Kasumi-1 (cell line): ENCODE measurements at places on chromosomes 2 and 18.
A peak's percentile ranks its signal among the peaks of the same experiment; 100 is the strongest.

- no peak for DNase-seq
Measured at GRCh38 chr2:214807653-214808052, 1.8 kb downstream of the BARD1 start.

- no peak for DNase-seq
Measured at GRCh38 chr2:39504790-39505335, 67.8 kb upstream of the MAP4K3 start.

DNA sequence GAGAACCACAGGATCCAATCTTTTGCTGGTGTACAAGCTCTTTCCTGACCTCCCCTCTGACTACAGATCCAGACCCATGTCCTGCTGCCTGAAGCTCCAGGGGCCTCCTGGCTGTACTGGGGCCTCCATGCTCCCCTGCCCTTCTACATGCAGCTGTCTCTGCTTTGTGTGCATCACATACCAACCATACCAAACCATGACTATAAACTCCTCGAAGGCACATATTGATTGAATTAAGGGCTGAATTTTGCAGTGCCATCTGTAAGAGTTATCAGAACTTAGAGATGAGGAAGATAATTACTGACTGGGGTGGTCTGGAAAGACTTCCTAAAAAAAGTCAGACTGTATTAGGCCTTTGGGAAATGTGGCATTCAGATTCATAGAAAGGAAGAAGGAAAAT lies 139.9 kb upstream of the CXCR4 start:
- no peak for DNase-seq

DNA sequence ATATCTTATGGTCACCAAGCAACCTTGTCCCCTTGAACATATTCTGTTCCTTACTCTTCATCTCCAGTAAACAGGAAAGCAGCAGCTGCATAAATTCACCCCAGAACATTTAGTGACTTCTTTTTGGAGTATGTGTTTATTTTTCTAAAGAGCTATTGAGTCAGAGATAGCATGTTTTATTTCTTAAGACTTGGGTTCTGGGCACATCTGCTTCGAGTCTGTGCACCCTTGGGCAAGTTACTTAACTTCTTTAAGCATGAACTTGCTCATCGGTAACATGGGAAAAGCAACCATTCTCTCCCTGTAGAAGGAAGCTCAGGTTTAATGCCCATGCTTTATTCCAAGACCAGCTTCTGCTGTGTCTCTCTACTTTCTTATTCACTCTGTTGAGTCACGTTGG lies 309.3 kb upstream of the MEX3C start:
- no peak for DNase-seq

GRCh38 chr2:195330513-195330956 lies 326.5 kb upstream of the SLC39A10 start:
- peak; percentile 97 for DNase-seq

DNA sequence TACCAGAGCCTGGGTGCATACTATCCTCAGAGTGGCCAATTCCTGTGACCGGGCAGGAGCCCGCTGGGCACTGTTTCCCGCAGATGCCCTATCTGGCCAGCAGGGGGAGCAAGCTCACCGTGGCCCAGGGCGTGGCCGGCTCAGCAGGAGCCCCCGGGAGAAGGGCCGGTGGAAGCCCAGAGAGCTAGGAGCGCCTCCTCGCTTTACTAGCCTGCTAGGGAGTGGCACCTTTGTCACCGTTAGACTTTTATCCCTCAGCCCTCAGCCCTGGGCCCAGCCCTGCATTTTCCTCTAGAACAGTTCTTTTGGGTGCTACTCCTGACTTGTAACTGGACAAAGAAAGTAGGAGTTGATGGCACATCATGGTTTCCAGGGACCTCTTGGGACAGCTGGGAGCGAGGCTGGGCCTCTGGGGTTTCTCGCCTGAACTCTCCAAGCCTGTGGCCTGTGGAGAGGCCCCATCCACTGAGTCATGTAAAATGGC lies 24.0 kb downstream of the TMEM177 start:
- peak; percentile 45 for DNase-seq

- DNase-seq = no peak
Measured at GRCh38 chr2:61789807-61790602, 63.9 kb downstream of the FAM161A start.
